ENCODE measurements at places on chromosomes 7 and 10. TPM values are rescaled to one million over a fixed set of nuclear protein-coding genes. Genes with fewer than 3 reads are reported as not detected.

- no peak for DNase-seq
Measured at GRCh38 chr10:75015442-75015841, 96.0 kb upstream of the SAMD8 start.

DNA sequence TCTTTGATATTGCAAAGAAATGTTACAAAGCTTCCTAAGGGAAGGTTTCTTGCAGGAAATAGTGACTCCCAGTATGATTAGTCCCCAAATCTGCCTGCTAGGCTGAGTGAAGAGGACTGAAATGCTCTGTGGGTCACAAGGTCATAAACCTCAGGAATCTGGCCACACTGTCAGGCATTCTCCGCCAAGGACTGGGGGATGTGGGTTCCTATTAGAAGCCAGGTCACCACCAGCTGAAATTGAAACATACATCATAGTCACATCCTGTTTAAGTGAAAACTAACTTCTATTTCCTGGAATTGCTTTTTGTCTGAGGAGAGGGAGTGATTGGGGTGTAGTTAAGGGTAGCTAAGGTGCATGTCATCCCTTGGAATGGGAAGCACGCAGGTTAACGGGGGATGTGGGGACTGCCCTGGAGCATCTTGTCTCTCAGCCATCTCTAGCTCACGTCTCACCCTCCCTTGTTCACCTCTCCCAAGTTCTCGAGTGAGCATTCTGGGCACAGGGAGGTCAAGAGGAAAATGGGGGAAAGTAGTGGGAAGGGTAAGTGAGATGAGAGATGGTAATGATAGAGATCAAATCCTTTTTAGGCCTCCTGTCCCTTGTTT, 12.0 kb upstream of the GSAP start:
- DNase-seq = no peak

- DNase-seq = no peak
Measured at GRCh38 chr7:55478700-55479099, 93.6 kb downstream of the VOPP1 start.

GRCh38 chr7:90604383-90604782, 8.3 kb downstream of the CDK14 start:
- DNase-seq = no peak

GRCh38 chr10:122374859-122375678, 561 bp downstream of the PLEKHA1 start:
- DNase-seq = peak; percentile 71

- DNase-seq = no peak
Measured at GRCh38 chr7:105782391-105783042, 93.9 kb downstream of the ATXN7L1 start.

GRCh38 chr7:46763344-46763743, 818.6 kb downstream of the TNS3 start:
- DNase-seq = no peak

- no peak for DNase-seq
Measured at GRCh38 chr10:86269332-86269731, 97.3 kb downstream of the GRID1 start.

DNA sequence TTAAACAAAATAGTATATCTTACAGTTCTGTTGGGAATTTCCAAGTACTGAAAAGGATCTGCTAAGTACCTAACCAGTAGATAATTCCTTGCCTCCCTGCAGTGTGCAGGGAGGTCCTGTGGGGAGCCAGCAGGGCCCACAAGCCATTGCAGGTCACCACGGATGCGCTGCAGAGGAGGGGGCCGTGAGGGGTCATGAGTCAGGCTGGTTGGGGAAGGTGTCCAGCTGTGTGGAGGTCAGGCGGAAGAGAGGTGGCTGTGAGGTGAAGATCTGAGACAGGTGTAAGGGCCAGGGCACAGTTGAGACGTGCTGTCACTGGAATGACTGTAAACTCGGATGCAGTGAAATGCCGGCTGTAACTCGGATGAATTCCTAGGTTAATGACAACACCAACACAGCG, 80.6 kb downstream of the TRRAP start:
- DNase-seq = no peak

- no peak for DNase-seq
Measured at GRCh38 chr10:64594072-64594471, 1072.9 kb downstream of the REEP3 start.

DNA sequence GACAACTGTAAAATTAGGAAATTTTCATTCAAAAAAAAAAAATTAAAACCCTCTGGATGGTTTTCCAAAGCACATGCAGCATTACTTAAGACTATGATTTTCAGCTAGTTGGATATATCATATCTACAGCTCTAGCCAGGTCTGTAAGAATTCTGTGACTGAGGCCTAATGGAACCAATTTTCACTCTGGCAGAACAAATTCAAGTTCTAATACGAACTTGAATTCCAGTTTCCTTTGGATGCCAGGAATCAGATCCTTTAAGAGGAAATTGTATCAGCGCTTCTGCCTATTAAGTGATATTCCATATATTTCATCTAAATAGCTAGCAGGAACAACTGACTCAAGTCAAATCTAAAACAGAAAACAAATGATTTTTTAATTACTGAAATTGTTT, 34.8 kb downstream of the SKIDA1 start:
- DNase-seq = no peak

GRCh38 chr7:6612819-6613218, 2.6 kb upstream of the ZNF853 start:
- DNase-seq = no peak

DNA sequence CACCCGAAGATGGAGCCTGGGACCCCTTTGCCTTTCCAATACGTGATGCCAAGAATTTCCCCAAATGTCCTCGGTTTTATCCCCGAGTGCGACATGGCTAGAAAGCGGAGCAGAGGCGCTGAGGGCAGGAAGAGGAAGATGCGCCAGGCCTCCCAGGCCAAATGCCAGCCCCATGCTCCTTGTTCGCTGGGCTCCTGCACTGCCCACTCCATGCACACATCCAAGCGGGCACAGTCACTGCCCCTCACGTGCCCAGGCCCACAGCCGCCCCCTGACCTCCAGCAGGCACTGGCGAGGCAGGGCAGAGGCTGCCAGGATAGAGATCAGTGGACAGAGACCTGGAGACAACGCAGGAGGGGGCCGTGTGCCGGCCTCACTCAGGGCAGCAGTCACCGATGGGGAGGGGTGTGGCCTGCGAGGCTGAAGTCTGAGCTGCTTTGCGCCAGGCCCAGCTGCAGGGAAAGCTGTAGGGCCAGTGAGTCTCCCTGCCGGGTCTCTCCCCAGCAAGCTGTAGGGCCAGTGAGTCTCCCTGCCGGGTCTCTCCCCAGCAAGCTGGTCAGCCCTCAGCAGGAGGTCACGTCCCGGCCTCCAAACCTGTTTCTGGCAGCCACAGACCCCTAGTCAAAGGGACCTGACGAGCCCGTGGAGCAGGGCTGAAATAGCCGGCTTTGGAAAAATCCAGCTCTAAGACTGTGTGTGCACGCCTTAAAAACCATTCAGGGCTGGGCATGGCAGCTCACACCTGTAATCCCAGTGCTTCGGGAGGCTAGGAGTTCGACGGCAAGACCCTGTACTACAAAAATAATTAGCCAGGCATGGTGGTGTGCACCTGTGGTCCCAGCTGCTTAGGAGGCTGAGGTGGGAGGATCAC, 100.6 kb upstream of the DIP2C start:
- no peak for DNase-seq

DNA sequence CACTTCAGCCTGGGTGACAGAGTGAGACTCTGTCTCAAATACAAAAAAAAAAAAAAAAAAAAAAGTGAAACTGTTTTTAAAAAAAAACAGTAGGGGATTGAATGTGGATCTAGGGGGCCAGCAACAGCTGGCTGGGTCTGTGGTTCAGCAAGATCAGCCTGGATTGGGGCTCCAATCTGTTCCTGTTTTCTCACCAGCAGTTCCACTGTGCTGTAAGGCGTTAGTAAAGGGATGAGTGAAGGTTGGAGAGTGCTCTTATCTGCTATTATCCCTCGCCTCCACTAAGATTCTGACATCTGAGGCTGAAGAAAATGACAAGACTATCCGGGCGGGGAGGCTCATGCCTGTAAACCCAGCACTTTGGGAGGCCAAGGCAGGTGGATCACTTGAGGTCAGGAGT, 41.6 kb upstream of the GTF2IRD1 start:
- no peak for DNase-seq

DNA sequence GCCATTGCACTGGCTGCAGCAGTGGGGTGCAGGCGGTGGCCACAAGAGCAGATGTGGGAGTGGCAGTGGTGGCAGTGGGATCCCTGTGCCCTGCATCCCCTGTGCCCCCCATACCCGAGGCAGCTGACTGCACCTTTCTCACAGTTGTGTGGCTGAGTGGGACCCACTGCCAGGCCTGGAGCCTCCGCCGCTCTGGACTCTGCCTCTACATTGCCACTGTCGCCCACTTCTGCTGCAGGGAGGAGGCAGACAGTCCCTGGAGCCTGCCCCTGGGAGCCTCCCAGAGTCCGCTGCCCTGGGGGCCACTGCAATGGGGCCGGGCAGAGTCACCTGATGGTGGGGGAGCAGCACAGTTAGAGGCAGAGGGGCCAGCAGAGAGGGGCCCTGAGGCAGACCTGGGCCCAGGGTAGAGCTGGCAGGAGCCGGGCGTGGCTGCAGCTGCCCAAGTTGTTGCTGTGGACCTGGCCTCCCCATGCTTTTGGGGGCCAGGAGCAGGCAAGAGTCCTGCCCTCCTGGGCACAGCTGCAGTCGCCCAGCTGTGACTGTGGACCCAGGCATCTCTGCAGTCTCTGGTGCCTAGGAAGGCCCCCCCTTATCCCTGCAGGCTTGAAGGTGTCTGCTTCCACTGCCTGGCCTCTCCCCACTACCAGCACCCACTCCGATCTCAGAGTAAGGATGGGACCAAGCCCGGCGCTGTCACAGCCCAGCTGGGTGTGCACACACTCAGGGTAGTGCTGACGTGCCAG, 22.2 kb downstream of the FAM241B start:
- no peak for DNase-seq

GRCh38 chr7:37352974-37353948, 95.4 kb downstream of the ELMO1 start:
- peak; percentile 82 for DNase-seq

DNA sequence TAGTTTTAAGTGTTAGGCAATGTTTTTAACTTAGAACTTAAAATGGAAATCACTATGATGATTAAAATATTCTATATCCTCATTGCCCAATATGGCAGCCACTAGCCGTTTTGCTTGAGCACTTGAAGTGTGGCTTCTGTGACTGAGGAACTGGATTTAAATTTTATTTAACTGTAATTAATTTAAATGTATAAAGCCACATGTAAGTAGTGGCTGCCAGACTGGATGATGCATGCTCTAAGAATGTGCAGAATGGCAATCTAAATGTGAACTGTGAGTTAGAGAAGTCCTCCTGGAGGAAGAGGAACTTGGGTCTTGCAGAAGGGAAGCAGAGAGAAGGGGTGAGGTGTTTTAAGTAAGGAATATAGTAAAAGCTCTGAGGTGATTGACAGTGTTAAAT, 451.4 kb downstream of the SUGCT start:
- no peak for DNase-seq

- no peak for DNase-seq
Measured at GRCh38 chr7:32259931-32260596, 189.9 kb upstream of the PDE1C start.

DNA sequence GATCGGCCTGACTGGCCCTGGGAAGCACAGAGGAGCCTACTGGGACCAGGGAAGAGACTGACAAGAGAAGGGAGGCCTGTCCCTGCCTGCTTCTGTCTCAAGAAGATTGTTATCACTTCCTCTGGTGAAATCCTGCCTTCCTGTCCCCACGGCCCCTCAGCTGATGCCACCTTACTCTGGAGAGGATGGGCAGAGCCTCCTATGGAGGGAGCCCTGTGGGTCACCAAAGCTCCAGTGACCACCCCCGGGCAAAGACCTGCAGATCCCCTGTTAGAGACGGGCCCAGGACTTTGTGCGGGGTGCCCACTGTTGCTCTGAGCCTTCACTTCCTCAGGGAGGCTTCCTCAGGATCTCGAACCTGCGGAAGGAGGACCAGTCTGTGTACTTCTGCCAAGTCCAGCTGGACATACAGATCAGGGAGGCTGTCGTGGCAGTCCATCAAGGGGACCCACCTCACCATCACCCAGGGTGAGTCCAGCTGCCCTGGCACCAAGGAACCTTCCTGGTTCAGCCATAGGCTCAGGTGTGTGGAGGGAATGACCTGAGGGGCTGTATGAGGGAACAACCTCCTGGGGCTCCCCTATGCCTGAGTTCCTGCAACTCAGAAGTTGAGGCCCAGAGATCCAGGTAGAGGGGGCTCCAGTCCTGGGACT, 1.4 kb upstream of the PILRB start:
- DNase-seq = no peak

- DNase-seq = no peak
Measured at GRCh38 chr7:126493801-126494200, 758.9 kb downstream of the GRM8 start.

GRCh38 chr10:44314802-44315460, 70.0 kb downstream of the CXCL12 start:
- no peak for DNase-seq

DNA sequence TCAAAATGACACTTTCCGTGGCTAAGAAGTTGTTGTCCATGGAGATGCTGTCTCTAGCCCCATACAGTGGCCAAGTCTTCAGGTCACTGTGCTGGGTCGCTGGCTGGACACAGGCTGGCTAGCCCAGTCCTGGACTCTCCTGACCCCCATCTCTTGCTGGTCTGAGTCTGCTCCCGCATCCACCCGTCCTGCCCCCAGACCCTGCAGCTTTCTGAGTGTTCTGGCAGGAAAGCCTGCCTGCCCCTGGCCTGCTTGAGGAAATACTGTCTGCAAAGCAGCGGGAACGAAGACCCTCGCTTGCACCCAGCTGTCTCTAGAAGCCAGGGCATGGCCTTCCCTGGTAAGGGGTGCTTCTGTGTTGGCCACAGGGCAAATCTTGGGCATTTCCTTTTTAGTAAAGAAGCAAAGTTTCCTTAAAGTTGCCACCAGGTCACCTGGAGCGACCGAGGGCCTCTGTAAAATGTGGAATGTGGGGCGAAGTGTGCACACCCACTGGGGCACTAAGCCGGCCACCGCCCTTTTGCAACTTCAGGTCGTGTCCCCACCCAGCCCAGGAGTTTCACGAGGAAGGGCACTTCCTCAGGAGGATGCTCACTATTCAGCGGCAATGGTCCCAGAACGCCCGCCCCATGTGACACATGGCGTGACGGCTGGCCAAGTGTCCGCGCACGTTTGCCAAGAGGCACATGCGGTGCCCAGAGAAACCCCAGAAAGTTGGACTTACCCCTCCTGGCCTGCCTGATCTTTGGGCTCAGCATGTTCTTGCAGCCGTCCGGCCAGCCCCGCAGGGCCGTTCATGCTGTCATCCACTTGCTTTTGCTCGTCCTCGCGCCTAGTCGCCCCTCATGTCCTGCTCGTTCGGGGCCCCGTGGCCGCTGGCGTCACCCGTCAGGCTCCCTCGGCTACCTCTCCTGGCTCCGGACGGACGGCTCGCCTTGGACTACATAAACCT, 558 bp downstream of the ARHGAP22 start:
- DNase-seq = no peak

- DNase-seq = no peak
Measured at GRCh38 chr7:576524-577277, 57.1 kb upstream of the PDGFA start.

GRCh38 chr10:125012851-125013528, 71.1 kb downstream of the ZRANB1 start:
- DNase-seq = no peak

Gene TMEM178B
- not detected for total RNA-seq

Gene MAPK8
- 39.9 TPM for total RNA-seq

Gene KEL
- total RNA-seq = 2.2 TPM

Gene ERVW-1
- not detected for total RNA-seq

Gene ZNF786
- 7.7 TPM for total RNA-seq

Gene ASB13
- 90.4 TPM for total RNA-seq

Gene PDZD7
- 1.8 TPM for total RNA-seq

Gene VWDE
- total RNA-seq = not detected

Gene IL15RA
- total RNA-seq = 7.6 TPM

Gene EIF5AL1
- total RNA-seq = 1.5 TPM

Gene SLC26A3
- total RNA-seq = not detected

Gene ANKRD30A
- not detected for total RNA-seq

Gene COL1A2
- not detected for total RNA-seq

Gene SLC25A28
- 36.3 TPM for total RNA-seq

Gene AGR2
- total RNA-seq = not detected

Gene H2BK1
- total RNA-seq = not detected

All from OCI-LY7 (cell line).